ENCODE measurements at places on chromosomes 2 and 18.

GRCh38 chr2:148999451-148999921, 39.0 kb upstream of the LYPD6B start:
- no peak for DNase-seq

GRCh38 chr2:15155959-15156574, 405.1 kb downstream of the NBAS start:
- no peak for DNase-seq

DNA sequence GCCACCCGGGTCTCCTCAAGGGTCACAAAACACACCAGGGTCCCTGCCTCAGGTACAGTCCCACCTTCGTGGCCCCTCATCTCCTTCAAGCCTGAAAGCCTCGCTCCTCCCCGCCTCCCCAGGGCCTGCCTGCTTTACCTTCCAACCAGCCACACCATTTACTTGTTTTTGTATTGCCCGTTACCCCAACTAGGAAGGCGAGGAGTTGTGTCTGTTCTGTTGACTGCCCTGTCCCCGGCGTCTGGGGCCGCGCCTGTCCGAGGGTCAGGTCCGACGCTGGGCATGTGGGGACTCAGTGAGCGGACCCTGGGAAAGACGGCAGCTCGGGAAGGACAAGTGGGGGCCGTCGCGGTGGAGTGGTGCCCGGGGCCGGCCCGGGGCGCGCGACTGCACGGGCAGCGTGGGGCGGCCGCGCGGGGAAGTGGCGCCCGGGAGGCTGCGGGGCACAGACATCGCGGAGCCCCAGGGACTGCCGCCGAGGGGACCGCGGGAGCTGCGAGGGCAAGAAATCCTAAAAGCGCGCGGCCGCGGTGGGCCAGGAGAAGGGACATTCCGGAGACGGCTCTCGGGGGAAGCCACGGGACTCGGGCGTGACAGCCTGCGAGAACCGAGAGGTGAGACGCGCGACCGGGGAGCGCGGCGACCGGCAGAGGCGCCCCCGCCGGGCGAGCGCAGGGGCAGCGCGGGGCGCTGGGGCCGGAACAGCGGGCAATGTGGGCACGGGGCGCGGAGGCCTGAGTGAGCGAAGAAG, 797 bp upstream of the GRHL1 start:
- peak; percentile 49 for DNase-seq

GRCh38 chr2:25521665-25522387, 151.6 kb downstream of the DTNB start:
- peak; percentile 91 for DNase-seq

DNA sequence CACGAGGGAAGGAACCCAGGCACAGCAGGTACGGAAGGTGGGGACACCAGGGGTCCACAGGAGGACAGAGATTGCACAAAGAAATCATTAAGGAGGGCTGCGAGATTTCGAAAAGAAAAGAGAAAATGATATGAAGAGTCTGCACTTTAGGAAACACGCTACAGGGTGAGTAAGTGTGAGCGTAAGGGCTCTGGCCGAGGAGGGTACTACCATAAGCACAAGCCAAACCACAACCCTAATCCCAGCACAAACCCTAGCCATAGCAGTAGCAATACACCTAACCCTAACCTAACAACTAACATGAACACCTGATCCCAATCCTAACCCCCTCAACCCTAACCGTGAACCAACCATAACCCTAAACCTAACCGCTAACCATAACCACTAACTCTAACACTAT, 104.0 kb downstream of the ZNF516 start:
- DNase-seq, result no peak

DNA sequence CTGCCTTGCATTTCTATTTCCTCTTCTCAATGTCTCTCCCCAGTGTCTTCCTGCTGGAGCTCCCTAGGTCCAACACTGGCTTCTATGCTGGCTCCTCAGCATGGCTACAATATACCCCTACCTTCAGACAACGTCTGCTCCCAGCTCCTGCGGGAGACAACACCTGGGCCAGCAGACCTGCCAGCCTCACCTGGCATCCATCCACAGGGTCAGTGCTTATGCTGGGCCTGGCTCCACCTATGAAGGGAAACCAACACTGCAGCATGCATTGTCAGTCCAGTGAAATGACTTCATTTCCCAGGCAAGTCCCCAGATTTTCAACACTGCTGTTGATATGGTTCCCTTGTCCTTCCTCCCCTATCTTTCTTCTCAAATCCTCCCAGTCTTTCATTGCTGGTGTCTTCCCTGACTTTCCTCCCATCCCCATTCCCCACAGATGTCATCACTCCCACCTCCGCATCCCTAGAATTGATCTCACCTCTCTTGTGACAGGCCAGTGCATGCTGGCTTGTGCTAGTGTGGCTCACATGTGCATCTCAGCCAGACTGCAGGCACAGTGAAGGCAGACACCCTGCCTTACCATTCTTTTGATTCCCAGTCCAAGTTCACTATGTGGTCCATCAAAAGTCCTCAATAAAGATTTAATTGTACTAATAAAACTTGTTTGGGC, 98.0 kb downstream of the MYO5B start:
- DNase-seq, result no peak

- peak; percentile 69 for DNase-seq
These were observed 1.3 kb downstream of the PKP4 start for GRCh38 chr2:158457826-158458616.

GRCh38 chr2:179987916-179988315, 19.2 kb downstream of the CWC22 start:
- no peak for DNase-seq

DNA sequence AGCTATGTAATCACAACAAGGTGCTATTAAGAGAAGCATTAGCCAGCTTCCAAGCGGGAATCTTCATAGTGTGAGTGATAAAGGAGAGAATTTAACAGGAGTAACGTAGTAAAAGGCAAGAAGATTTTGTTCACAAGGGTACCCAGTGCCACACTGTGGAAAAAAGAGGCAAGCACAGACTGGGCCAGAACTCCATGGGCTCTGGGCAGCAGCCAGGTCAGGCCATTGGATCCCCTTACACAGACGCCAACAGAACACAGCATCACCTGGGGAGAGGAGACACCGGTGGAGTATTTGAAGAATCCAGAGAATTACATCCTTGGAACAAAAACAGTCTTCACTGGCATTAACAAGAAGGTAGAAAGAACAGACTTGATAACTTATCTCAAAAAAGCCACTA, 21.2 kb downstream of the AMER3 start:
- no peak for DNase-seq

DNA sequence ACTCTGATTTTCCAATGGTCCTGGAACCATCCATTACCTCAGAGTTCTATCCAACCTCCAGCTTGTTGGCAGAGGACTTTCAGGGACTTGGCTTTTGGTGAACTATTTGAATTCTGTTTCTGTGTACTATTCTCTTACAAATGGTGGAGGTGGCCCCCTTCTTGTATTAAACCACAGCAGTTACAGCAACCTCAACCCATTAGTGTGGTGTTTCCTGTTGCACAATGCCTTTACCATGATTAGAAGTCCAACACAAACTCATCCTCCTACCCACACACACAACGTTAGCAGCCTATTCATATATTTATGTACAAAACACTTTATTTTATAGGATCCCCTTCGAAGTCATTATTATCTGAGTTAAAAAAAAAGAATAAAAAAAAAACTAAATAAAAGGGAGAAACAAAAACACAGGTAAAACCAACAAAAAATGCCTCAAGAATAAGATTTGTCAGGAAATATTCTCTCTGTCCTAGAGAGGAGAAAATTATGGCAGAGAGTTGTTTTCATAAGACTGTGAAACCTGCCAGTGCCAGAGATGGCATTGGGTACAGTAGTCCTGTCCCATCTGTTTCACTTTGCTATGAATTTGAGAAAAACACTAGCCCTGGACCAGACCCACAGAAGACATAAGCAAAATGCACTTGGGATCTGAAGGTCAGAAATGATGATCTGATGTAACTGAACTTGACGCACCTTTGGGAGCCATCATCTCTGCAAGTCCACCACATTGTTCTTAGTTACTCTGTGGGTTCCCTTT, 1896.0 kb upstream of the PIK3C3 start:
- DNase-seq, result no peak

GRCh38 chr2:37224063-37224462, 7.3 kb downstream of the CEBPZ start:
- DNase-seq, result no peak

- DNase-seq, result no peak
These were observed 372.5 kb downstream of the SATB2 start for GRCh38 chr2:199085261-199085660.

GRCh38 chr2:150594299-150594698, 106.8 kb upstream of the RND3 start:
- DNase-seq, result no peak

DNA sequence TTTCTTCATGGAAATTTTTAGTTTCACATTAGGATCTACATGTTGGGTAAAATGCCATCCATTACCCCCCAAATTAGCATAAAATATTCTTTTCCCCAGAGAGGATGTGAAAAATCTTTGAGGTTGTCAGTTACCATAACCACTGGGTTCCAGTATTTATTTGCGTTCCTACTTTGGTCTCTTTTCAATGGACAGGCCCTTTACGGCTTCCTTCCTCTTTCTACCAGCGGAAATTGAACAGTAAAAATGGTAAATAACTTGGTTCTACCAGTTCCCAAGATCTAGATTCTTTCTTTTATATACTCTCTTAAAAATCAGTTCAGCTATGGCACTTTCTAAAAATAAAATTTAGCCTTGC, 169.2 kb upstream of the APCDD1 start:
- peak; percentile 90 for DNase-seq

DNA sequence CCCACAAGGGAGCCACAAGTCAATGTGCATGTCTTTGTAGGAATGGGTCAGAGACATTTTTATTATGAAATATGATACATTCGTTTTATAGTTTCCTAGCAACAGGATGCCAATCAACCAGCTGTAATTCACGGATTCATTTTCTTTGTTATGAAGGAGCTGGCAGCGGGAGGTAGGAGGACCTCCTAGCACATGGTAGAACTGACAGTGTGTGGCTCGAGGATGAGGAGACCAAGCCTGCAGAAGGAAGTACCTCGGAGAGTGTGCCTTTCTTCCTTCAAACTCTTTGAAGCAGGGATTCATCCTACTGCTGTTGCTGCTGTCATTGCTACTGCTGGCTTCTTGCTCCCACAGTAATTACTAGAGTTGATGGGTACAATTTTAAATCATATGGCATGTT, 504.8 kb upstream of the KLHL29 start:
- peak; percentile 2 for DNase-seq

DNA sequence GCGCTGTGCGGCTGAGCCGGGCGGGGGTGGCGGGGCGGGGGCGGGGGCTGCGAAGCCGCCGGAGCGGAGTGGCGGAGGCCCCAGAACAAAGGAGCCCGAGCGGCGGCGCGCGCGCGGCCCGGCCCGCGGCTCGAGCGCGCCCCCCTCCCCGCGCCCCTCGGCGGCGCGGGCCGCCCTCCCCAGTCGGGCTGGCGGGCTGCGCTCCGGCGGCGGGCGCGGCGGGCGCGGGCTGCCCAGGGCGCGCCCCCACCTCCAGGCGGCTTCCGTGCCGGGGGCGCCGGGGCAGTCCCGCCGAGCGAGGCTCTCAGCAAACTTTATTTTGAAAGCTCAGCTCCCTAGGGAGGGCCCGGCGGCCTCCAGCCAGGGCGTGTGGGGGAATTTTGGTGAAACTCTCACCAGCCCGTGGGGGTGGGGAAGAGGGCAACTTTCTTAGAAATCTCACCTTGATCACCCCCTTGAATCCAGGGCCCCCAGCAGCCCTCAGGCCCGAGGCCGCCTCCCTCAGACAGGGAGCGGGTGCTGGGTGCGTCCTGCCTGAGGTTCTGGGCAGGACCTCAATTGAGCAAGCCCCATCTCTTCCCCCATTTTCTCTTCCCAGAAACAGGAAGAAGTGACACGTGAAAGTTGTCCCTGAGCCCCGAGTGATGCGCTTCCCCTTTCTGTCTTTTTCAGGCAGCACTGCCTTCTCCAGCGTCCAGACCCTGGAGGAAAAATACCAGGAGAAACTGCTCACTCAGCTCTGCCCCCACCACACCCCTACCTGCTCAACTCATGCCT, 786 bp downstream of the TET3 start:
- peak; percentile 57 for DNase-seq

GRCh38 chr2:2763351-2764000, 432.4 kb upstream of the MYT1L start:
- no peak for DNase-seq

DNA sequence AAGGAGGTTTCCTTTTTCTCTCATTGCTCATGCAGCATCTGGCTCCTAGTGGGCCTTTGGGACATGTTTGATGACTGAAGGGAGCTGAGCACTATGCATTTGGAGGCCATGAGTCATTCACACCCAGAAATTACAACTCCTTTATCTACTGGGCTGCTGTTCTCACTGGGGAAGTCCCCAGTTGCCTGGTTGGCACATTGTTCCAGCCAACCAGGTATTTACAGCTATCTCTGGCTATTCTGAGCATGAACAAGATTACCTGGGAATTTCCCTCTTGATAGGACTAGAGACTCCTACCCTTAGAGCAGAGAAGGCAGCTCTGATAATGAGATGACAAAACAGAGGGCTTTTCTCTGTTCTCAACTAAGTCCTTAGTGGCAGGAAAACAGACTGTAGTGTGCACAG, 206.5 kb downstream of the SETBP1 start:
- DNase-seq, result peak; percentile 50

DNA sequence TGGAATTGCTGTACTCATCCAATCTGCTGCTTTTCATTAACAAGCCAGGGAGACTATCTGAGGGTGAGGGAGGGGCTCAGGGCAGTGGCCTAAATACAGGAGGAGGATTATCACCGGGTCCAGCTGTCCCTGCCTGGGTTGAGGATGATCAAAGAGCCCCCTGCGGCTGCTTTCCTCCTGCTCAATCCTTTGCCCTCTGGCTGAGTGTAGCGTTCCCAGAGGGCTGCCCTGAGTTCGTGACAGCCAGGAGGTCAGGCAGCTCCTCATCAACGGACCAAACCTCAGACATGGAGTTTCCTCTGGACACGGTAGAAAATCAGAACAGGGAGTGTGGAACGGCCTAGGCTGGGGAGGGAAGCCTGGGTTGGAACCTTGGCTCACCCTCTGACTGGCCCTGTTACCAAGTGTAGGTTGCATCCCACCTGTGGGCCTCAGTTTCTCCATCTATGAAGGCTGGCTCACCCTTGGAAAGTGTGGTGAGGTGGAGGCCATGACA, 23.5 kb downstream of the CIB4 start:
- DNase-seq, result no peak

- DNase-seq, result no peak
These were observed 179.0 kb downstream of the BARD1 start for GRCh38 chr2:214630402-214631045.
